ENCODE measurements at places on chromosomes 11 and 22. TPM values are rescaled to one million over a fixed set of nuclear protein-coding genes. Genes with fewer than 3 reads are reported as not detected.
A peak's percentile ranks its signal among the peaks of the same experiment; 100 is the strongest.

DNA sequence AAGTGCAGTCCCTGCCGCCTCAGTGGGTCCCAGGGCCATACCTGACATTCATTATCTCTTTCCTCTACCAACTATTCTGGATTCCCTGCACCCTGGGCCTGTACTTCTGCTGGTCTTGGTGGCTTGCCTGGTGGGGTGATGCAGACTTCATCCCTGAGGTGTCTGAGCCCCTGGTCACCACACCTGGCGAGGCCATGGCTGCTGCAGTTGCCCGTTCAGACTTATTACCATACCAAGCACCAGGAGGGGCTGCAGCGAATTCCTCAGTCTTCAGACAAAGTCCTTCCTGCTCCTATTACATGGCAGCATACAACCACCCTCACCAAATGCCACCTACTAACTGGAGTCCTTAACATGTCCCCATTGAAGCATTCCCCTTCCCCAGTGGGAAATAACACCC, 73.0 kb upstream of the SLC22A12 start:
- no peak for DNase-seq

DNA sequence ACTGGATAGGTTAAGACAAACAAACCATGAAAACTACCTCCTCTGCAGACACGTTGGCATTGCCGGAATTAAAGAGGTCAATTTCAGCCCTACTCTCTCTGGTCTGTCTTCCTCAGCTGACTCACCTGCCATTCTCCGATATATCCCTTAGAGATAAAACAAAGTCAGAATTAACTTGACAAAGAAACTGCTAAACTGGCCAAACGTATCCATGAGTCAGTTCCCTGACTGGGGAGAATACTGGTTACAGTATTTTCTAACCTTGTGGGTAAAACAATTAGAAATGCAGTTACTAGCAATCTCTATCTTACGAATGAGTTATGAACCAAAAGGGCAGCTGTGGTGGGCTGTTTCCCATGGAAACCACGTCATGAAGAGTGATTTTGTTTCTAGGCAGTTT, 96.2 kb downstream of the RDX start:
- DNase-seq, result peak; percentile 66

- no peak for DNase-seq
Observed at GRCh38 chr11:72102631-72102945, 509 bp downstream of the LAMTOR1 start.

DNA sequence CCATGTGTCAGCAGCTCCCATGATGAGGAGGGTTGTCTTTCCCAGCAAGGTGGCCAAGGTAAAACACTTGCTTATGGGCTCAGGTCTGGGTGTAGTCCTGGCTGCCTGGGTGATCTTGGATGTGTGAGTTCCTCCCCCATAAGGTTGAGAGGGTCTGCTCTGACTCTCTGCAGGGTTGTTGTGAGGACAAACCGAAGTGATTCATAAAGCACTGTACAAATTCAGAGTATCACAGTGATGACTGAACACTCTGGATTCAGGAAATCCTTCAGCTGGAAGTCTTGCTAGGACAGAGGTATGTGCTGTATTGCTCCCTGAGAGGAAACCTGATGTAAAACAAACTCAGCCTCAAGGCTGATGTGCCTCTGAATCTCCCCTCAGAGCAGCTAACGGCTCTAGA, 220.9 kb upstream of the PITPNB start:
- no peak for DNase-seq

GRCh38 chr11:59899532-59899931, 20.9 kb downstream of the OOSP3 start:
- DNase-seq, result peak; percentile 83

GRCh38 chr22:48346911-48347310, 1480.8 kb downstream of the BRD1 start:
- no peak for DNase-seq

DNA sequence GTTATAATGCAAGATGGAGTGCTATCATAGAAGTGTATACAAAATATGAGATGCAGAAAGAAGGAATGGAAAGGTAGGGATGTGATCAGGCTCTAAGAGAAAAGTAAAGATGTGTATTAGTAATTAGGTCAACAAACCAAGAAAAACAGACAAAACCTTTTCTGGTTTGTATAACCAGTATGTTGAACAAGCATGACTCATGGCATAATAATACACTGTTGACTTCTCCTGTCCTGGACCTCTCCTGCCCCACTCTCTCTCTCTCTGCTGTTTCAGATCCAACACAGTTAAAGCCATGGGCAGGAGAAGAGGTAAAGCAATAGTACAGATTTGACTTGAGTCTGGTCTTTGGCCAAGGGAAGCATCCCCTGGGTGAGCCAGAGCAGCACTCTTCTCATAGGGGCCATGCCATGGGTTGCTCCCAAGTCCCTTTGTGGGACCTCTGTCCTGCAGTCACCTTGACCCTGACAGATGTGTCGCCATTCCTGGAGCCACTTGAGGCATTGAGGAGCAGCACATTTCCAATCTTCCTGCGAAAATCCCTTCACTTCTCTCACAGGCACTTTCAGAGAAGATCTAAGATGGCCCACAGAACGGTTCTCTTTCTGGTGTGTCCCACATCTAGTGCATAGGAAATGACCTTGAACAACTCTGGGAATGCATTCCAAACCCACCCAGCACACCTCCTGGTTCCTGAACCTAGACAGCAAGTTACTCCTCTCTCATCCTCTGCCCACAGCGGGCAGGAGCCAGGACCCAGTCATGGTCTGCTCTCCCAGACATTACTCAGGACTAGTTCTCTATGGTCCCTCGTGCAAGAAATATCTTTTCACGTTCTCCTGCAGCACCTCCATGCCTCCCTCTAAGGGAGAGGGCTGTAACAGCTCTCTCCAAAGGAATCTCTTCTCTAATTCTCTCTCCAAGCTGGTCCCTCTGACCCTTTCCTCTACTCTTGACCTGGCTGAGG, 58.2 kb upstream of the PRSS23 start:
- peak; percentile 82 for DNase-seq

DNA sequence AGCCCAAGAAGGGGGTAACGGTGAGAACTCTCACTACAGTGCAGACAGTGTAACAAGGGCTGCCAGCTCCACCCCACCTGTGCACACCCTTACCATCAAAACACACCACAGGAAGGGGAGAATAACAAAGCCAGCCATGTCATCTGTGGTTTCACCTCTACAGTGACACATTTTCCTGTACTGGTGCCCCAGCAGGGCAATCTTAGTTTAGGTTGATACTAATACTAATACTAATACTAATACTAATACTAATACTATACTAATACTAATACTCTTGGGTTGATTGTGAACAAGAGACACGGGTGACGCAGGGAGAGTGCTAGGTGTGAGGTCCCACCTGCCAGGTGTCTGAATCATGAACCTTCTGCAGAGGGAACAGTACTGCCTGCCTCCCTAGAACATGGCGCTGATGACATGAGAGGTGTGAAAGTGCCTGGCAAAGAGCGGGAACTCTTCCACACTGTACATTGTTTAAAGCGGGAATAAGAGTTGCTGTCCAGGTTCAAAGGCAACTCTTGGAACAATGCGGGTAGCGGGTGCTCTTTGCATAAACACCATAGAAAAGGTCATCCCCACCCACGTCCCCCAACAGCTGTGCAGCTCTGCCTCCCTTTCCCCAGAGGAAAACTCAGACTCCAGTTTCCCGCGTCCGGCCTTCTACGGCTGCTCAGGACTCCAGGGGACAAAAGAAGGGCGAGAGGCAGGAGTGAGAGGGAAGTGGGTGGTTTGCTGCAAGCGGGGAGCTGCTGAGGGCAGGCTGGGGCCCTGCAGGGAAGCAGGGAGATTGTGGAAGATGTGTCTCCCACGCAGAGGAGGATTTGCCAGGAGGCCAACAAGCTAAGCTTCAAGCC, 25.0 kb upstream of the TMPRSS4 start:
- DNase-seq, result no peak

DNA sequence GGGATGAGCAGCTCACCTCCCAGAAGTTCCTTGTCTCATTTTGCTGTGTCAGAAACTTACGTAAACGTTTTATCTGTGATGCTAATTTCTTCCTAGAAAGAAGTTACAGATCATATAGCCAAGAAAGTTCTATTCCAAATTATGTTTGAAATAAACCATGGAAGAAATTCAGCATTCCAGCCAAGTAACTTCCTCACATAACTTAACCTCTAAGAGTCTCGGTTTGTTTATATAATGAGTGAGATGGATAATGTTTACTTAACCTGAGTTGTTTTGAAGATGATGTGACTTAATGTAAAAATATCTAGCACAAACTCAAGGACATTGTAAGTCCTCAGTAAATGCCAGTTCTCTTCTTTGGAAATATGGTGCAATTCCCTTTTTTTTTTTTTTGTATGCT, 8.9 kb upstream of the MUC15 start:
- DNase-seq, result no peak

DNA sequence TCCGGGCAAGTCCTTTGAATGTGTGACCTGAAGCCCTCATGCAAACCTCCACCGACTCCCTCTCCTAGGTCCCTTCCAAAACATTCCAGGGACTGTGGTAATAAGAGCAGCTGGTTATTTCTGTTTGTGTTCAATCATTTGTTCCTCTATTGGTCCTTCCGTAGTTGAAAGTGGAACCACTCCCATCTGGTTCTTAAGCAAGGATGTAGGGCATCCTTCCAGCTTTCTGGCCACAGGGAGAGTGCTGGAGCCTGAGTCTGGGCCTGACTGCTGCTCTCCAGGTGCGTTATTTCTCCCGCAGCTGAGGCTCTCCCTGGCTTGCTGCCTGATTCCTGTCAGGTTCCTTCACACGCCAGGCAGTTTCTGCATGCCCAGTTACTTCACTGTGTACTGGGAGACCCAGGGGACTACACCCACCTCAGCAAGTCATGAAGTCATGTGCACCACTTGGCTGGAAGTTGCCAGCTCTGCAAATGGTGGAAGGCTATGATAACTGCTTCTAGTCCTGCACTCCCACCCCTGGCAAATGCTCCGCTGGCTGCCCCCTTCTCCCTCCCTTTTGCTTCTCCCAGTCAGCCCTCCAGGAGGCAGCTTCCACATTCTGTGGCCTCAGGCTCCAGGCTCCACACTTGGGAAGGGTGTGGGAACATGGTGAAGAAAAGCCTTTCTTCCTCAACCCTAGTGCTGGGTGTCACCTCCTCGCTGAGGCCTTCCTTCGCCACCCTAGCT, 4.0 kb upstream of the ALX4 start:
- no peak for DNase-seq

DNA sequence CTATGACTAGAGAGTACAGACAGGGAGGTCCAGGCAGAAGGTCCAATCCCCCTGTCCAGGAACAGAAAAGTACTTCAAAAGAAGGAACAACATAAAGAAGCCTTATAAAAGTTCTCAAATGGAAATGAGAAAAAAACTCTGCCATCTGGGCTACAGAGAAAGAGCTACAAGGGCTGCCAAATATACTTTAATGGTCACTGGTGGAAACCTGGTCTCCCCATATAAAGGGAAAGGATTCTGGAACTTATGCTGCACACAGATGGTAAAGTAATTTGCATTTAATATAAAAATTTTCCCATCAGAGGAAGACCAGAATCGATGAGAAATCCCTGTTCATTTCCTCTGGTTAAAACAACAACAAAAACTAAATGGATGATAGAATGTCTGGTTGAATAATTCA, 119.4 kb upstream of the MTMR2 start:
- DNase-seq, result no peak

GRCh38 chr11:132895340-132895739, 637.0 kb downstream of the OPCML start:
- no peak for DNase-seq

- DNase-seq, result no peak
Observed at GRCh38 chr22:24836282-24836681, 30.3 kb downstream of the SGSM1 start.

- no peak for DNase-seq
Observed at GRCh38 chr11:15672825-15673224, 558.1 kb downstream of the INSC start.

GRCh38 chr22:37731804-37732471, 35.1 kb downstream of the TRIOBP start:
- no peak for DNase-seq

DNA sequence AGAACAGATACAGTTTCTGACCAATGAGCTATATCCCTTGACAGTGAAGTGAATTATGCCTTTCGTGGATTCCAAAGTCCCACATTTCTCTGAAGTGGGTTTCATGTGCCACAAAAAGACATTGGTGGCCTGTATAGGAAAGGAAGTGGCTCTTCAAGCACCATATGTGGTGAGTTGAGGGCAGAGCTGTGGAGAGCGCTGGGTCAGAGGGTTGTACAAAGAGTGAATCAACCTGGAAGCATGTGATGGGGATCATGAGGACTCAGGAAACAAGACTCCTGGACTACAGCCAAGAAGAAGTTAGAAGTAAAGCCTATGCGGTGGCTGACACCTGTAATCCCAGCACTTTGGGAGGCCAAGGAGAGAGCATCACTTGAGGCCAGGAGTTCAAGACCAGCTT, 579 bp upstream of the SLC5A4 start:
- no peak for DNase-seq

- peak; percentile 40 for DNase-seq
Observed at GRCh38 chr11:10295064-10295901, 1.3 kb upstream of the SBF2 start.

DNA sequence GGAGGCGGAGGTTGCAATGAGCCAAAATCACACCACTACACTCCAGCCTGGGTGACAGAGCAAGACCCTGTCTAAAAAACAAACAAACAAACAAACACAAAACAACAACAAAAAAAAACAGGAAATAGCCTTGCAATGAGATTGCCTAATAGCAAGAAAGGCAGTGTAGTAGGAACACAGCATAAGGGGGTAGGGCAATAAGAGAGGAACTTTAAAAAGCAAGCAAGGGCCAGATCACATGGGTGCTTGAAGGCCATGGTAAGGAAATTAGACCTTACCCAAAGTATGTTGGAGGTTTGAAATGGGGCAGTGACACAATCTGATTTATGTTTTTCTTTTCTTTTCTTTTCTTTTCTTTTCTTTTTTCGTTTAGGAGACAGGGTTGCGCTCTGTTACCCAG, 34.7 kb upstream of the NRIP3 start:
- DNase-seq, result no peak

GRCh38 chr11:133953999-133954398, 2.8 kb downstream of the IGSF9B start:
- no peak for DNase-seq

GRCh38 chr22:38257181-38257580, 15.6 kb downstream of the TMEM184B start:
- peak; percentile 71 for DNase-seq

GRCh38 chr11:115348416-115348815, 155.8 kb downstream of the CADM1 start:
- no peak for DNase-seq

GRCh38 chr11:85180528-85180927, 446.6 kb downstream of the DLG2 start:
- no peak for DNase-seq

Gene WEE1
- 12.9 TPM for total RNA-seq

Gene GNAZ
- total RNA-seq, result under 0.01 TPM

Gene MPPED2
- total RNA-seq, result 0.20 TPM

Gene TRIM48
- total RNA-seq, result not detected

Gene C11orf86
- not detected for total RNA-seq

Gene MYO7A
- total RNA-seq, result 4.8 TPM

Gene OR8H2
- not detected for total RNA-seq

Gene OR5T3
- not detected for total RNA-seq

Gene GLB1L2
- total RNA-seq, result 0.22 TPM

Measured in lung microvascular endothelial cell (primary cell).